ENCODE measurements at places on chromosomes 12 and 14.

DNA sequence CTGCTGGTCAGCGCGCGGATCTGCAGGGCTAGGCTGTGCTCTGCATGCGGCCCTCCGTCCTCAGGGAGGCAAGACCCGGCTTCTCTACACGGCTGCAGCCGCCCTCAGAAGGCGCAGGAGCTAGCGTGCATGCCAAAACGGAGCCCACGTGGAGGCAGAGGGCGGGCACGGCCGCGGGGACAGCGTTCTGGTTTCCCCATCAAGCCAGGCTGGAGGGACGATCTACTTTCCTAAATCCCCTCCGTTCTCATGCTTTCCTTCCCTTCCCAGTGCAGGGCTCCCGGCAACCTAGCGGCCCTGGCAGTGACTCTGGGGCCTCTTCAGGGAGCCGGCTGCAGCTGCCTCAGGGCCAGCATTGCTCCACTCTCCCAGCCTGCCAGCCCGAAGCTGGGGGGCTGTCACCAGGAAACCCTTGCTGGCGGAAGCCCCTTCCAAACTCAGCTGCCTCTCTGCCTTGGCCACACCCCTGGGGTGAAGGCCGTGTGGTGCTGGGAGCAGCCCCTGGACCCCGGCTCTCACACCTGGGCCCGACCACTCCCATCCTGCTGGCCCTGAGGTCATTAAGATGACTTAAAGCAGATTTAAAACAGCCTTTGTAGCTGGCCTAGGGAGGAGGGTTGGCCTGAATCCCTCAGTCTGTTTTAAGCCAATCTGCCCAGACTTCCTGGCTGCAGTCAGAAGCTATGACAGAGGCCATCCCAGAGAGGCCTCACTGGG is 9.2 kb upstream of the GOLGA3 start:
- DNase-seq, result no peak

DNA sequence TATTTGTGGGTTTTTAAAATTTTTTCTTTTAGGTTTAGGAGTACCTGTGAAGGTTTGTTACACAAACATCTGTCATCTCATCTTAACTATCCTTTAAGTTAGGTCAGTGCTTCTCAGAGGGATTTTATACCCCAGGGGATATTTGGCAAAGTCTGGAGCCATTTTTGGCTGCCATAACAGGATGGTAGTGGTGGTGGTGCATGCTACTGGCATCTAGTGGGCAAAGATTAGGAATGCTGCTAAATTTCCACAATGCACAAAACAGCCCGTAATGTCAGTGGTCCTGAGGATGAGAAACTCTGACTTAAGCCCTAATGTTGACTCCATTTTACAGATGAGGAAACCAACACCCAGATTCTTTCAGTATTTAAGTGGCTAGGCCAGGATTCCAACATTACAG is 85.2 kb upstream of the MYF6 start:
- no peak for DNase-seq

- no peak for DNase-seq
Observed at GRCh38 chr14:61077951-61078720, 97.1 kb downstream of the SLC38A6 start.

GRCh38 chr12:38875586-38876228 is 29.7 kb downstream of the CPNE8 start:
- DNase-seq, result no peak

GRCh38 chr14:76782885-76783566 is 21.8 kb downstream of the VASH1 start:
- DNase-seq, result no peak

All from BJ (cell line).